ENCODE measurements at places on chromosomes 5 and 9.

GRCh38 chr9:22654833-22655232 is 208.2 kb downstream of the DMRTA1 start:
- DNase-seq: no peak

- no peak for DNase-seq
Observed at GRCh38 chr5:134604908-134605307, 27.7 kb downstream of the SAR1B start.

DNA sequence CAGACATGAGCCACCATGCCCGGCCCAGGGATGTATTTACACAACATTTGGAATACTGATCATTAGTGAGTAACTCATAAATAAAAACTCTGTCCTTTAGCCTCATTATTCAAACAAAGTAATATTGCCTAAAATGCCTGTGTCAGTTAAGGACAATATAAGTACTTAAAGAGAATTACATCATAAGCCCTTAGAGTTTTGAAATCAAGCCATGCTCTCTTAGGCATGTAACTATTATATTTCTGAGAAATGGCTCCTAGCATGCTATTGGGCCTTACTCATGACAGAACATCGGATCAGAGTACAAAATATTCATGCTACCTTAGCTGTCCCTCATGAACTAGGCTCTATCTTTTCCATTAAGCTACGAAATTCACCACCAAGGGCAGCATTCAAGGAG is 309.3 kb downstream of the CHSY3 start:
- DNase-seq: no peak

DNA sequence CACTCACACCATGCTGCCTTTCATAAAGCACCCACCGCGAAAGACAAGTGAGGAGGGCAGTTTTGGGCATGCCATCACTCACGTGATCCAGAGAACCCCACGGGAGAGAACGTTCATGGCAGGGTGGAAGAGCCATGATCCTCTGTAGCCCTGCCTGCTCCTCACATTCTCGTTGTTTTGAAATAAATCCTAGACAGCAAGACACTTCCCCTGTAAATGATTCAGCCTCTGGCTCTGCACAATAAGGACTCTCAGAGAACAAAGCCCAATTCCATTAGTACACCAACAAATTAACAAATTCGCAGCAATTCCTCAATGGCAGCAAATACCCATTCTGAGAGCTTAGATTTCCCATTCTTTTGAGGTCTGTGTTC is 71.5 kb downstream of the WNK2 start:
- no peak for DNase-seq

- DNase-seq: no peak
Observed at GRCh38 chr5:100840370-100840769, 62.7 kb downstream of the ST8SIA4 start.

- no peak for DNase-seq
Observed at GRCh38 chr9:133948561-133949485, 43.3 kb downstream of the VAV2 start.

DNA sequence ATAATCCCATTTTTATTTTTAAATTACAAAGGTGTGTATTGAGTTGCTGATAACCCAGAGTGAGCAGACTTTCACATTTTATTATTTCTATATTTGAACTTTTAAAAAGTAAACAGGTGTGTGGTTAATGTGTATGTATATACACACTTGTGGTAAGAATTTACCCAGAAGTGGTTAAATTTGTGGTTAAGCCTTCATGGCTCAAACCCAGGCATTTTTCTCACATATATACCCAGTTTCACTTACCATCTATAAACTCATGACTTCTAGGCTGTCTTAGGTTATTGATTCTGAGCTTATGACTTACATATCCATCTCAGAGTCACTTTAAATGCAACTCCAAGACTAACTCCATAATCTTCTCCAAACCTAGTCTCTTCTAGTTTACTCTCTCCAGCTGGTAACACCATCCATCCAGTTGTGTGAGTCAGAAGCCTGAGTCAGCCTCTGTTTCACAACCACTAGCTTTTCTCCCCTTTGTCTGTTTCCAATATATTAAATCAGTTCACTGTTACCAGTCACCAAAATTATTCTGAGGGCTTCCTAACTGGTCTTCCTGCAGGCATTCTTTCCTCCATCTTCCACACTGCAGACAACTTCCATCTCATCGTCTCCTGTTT is 20.2 kb downstream of the ZBED3 start:
- peak; percentile 65 for DNase-seq

- DNase-seq: no peak
Observed at GRCh38 chr9:8268216-8268878, 468.8 kb upstream of the DMAC1 start.

DNA sequence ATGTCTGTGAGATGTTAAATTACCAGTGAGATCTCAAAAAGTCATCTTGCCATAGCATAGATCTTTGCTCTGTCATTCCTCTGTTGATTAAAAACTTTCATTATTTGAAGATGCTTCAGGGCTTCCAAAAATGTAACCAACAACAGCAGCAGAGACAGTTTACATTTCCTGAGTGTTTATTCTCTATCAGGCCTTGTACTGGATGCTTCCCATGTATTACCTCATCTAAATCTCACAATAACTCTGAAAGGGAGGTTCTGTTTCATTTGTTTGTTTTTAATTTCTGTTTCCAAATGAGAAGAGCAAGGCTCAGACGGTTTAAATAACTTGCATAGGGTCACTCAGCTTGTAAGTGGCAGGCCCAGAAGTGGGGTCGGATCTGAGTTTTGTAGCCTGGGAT is 45.2 kb downstream of the MRRF start:
- DNase-seq: no peak

- no peak for DNase-seq
Observed at GRCh38 chr9:89732295-89732938, 127.6 kb downstream of the GADD45G start.

- no peak for DNase-seq
Observed at GRCh38 chr9:10548348-10548747, 64.5 kb downstream of the PTPRD start.

- peak; percentile 57 for DNase-seq
Observed at GRCh38 chr9:14687042-14687719, 6.1 kb downstream of the ZDHHC21 start.

DNA sequence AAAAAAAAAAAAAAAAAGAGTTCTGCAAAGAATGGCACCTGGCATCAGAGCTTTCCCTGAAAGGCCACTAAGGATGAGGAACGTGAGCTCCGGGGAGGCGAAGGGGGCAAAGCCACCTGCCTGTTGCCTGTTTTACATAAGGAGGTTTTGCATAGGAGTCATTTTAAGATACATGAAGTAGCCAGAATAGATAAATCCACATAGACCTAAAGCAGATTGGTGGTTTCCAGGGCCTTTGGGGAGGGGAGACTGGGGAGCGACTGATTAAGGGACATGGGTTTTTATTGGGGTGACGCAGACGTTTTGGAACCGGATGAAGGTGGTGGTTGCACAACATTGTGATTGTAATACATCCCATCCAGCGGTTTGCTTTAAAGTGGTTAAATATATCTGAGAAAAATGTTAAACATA is 7.1 kb downstream of the NEK6 start:
- no peak for DNase-seq

- DNase-seq: no peak
Observed at GRCh38 chr5:177113566-177114424, 19.8 kb upstream of the NSD1 start.

- DNase-seq: no peak
Observed at GRCh38 chr5:143752165-143752850, 59.7 kb upstream of the HMHB1 start.

DNA sequence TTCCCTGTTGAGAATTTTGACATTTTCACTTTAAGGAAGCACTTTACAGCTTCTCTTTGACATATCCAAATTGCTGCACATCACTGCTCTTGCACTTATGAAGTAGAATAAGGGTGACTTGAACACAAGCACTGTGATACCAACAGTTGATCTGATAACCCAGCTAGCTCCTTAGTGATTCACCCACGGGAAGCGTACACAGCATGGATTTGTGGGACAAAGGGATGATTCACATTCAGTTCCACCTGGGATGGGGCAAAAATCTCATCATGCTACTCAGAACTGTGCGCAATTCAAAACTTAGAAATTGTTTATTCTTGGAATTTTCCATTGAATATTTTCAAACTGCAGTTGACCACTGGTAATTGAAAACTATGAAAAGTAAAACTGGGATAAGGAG is 1565.5 kb upstream of the CDH9 start:
- DNase-seq: no peak

DNA sequence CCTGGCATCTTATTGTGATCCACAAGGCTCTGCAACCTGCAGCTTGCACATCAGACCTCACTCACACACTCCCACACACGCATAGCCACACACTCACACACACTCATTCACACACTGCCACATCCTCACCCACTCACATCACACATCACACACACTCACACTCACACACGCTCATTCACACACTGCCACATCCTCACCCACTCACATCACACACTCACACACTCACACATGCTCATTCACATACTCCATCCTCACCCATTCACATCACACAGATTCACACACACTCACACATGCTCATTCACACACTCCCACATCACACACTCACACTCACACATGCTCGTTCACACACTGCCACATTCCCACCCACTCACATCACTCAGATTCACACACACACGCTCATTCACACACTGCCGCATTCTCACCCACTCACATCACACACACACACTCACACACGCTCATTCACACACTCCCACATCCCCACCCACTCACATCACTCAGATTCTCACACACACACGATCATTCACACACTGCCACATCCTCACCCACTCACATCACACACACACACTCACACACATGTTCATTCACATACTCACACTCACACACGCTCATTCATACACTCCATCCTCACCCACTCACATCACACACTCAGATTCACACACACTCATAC is 47.1 kb upstream of the RXRA start:
- DNase-seq: no peak

DNA sequence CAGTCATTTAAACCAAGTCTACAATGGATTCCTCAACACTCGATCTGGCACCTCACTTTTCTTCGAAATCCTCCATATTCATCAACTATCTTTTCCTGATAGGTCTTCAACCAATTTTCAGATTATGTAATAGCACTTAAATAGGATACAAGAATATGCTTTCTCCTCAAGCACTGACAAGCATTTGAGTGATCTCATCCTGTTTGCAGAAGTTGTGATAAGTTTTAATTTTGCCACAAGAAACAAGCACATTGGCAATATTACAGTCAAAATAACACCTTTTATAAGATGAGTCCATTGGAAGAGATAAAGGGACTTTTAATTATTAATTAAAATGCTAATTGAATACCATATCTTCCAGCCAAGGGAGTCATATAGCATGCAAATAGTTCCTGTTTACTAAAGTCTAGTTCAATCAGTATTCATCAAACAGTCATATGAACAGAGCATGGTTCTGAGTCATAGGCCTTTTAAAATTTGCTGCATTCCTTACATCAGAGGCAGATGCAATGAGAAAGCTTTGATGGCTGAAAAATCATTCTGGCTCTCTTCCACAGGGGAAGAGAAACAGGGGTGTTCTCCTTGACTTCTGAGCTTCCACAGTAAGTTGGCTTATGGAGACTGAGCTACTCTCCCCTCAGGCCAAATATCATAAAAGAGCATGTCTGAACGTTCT is 32.7 kb upstream of the ZCCHC9 start:
- DNase-seq: peak; percentile 70

DNA sequence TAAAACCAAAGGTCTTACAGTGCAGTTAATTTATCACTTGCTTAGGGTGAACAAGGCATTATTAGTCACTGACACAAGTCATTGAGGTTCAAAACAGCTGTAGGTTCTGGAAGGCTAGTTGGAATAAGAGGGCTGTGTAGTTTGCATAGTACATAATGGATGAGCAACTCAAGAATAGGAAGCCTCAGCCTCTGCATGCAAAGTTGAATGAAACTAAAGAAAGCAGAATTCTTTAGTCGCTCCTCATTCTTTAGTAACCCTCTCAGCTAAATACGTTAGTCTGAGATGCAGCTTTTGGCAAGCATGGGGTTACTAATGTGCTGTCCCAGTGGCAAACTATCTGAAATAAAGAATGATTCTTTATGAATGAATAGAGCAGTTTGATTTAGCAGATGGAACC is 74.2 kb downstream of the ADGRV1 start:
- no peak for DNase-seq

GRCh38 chr5:72607381-72607780 is 100.2 kb upstream of the ZNF366 start:
- no peak for DNase-seq

DNA sequence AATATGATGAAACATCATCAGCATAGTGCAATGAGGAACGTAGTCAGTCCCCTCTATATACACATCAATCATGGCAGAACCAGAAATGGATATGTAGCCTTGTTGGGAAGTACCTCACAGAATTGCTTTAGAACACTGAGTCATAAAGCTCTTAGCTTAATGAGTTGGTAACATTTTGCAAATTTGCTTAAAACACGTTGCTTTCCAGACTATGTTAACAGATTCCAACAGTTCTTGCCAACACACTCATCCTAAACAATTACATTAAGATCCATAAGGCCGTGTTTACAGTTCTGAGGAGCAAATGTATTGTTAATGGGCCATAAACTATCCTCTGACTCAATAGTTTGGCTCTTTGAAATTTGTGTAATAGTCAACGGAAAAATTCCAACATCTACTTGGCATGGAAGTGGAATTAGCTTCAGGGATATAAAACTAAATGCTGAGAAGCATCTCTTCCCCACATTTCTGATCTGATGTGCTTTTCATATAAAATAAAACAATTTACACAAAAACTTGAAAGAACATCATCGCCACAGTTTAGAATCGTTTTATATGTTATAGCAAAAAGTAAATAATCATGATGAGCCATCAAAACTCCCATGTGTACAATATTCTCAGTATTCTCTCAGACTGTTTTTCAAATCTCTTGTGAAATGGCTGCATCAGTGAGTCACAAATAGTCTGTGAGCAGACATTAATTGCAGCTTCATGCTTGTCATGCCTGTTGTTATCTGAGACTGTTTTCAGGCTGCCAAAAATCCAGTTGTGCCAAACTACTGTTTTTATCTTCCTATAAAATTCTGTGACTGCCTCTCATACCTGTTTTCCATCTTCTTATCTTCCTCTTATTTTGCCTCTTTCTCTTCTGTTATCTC is 291.9 kb downstream of the COX7C start:
- peak; percentile 86 for DNase-seq

DNA sequence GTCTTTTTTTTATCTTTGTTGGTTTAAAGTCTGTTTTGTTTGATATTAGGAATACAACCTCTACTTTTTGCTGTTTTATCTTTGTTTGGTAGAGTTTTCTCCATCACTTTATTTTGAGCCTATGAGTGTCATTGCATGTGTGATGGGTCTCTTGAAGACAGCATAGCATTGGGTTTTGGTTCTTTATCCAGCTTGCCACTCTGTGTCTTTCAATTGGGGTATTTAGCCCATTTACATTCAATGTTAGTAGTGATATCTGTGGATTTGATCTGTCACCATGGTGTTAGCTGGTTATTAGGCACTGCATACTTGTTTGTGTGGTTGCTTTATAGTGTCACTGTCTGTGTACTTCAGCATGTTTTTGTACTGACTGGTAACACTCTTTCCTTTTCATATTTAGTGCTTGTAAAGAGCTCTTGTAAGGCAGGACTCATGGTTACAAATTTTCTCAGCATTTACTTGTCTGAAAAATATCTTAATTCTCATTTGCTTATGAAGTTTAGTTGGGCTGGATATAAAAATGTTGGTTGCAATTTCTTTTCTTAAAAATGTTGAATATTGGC is 845.5 kb downstream of the TLE4 start:
- no peak for DNase-seq

- no peak for DNase-seq
Observed at GRCh38 chr9:127089631-127090081, 32.8 kb downstream of the ANGPTL2 start.

- DNase-seq: no peak
Observed at GRCh38 chr5:123147128-123147715, 58.2 kb downstream of the PRDM6 start.

- no peak for DNase-seq
Observed at GRCh38 chr9:85404911-85405565, 336.7 kb downstream of the AGTPBP1 start.

All from fibroblast of skin of left biceps (primary cell).